ENCODE measurements at places on chromosomes 7 and 10. TPM values are rescaled to one million over a fixed set of nuclear protein-coding genes. Genes with fewer than 3 reads are reported as not detected.

Gene CALN1
- total RNA-seq: not detected

DNA sequence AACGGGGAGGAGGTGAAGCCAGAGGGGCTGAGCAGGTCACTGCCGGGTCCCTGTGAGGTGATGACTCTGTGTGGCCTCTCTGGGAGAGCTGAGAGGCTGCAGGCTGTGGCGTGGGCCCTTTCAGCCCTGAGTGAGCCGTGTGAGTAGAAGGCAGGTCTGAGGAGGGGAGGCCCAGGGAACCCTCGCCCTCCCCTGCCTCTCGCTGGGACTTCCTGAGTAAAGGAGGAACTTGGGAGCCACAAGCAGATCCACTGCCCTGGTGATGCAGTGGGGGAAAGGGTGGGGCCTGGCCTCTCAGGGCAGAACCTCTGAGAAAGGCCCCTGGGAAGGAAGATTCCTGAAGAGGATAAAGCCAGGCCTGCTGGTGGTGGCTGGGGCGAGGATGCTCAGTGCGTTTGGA is 22.8 kb downstream of the EEPD1 start:
- DNase-seq: peak; percentile 63

GRCh38 chr7:69840248-69840647 is 242.0 kb downstream of the AUTS2 start:
- DNase-seq: no peak

GRCh38 chr7:71389976-71390375 is 258.0 kb downstream of the GALNT17 start:
- no peak for DNase-seq

GRCh38 chr7:34155220-34155908 is 250.0 kb downstream of the BMPER start:
- no peak for DNase-seq

Gene SLC39A12
- not detected for total RNA-seq

GRCh38 chr7:3897430-3898372 is 596.6 kb downstream of the SDK1 start:
- DNase-seq: no peak

DNA sequence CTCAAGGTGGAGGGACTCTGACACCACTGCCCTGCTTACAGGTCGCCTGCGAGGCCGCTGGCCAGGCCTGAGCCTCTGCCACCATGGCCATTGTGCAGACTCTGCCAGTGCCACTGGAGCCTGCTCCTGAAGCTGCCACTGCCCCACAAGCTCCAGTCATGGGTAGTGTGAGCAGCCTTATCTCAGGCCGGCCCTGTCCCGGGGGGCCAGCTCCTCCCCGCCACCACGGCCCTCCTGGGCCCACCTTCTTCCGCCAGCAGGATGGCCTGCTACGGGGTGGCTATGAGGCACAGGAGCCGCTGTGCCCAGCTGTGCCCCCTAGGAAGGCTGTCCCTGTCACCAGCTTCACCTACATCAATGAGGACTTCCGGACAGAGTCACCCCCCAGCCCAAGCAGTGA is 2.8 kb downstream of the LZTS2 start:
- DNase-seq: no peak

DNA sequence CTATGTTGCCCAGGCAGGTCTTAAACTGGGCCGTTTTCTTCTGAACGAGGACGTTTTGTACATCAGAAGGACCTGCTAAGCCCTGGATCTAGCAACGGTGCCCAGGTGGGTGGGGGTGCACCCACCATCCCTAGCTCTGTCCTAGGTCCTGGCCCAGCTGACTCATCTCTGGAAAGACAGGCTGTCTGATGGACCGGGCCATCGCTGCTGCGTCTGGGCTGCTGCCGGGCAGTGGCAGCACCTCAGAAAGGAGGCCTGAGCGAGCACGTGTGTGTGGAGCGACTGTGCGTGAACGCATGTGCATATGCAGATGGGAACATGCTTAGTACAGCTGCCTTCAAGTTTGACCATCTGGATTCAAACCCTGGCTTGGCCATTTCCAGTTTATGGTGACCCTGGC is 7.3 kb upstream of the ELFN1 start:
- peak; percentile 16 for DNase-seq

Gene RHOBTB1
- 13.5 TPM for total RNA-seq

DNA sequence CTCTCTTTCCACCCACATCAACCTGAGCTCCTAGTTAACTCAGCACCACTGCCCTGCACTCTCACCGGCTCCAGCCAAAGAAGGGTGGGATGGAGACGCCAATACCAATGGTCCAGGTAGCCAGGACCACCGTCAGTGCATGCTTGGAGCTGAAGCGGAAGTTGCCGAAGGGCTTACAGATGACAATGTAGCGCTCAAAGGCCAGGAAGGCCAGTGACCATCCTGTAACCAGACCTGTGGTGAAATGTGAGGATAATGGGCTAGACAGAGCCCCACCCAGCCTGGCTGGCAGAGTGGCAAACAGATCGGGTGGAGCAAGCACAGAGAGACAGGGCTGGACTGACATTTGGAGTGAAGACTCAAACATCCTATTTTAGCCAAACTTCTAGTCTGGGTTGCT is 673 bp downstream of the OPN1SW start:
- DNase-seq: no peak

Gene UPK3BL2
- total RNA-seq: 2.9 TPM

Gene OR9A2
- not detected for total RNA-seq

GRCh38 chr10:71079761-71080380 is 132.5 kb upstream of the UNC5B start:
- DNase-seq: peak; percentile 12

Gene GPR85
- total RNA-seq: 0.69 TPM

Gene ACBD7
- not detected for total RNA-seq
